ENCODE measurements at places on chromosomes 4 and X.

DNA sequence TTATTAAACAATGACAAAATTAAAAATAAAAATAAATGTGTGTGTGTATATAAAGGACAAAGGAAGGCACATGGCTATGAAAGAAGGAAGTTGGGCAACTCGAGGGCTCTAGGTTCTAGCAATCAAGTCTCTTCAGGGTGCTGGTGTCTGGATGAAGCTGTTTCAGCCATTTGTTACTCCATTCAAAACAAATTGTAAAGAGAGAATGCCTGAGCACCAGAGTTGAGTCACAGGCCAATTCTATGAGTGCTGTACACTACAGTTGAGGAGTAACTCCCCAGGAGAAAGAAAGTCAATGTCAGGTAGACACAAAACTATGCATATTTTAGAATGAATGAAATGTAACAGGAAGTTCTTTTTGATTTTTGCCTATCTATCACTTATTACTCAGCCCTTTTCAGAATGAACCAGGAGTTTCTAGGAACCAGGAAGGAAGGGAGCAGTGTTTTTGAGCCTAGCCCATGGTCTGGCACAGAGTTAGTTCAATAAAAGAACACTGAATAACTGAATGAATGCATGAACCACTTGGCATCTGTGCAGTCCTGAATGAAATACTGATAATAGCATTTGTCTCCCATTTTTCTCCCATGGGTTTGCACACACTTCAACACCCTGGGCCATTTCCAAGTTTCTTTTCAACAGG is 151.7 kb upstream of the CPEB2 start:
- DNase-seq = no peak

- DNase-seq = no peak
Measured at GRCh38 chrX:65671966-65672365, 4.5 kb downstream of the MSN start.

DNA sequence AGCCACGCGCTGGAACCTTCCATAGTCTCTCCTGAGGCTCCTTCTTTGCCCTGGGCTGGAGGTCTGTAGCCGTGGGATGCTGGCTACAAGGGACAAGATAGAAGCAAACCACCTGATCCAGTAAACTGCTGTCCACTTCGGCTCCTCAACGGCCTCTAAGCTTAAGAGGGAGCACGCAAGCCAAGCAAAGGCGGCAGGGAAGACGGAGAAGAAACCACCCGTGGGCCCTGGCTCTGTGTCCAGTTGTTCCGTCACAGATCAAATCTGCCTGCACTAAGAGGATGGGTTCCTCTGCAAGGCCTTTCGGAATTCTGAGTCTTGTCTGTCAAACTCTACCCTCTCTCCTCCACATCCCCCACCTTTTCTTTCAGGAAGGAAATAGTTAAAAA is 401 bp upstream of the EDNRA start:
- no peak for DNase-seq

GRCh38 chrX:151774421-151774820 is 39.9 kb downstream of the CNGA2 start:
- no peak for DNase-seq

DNA sequence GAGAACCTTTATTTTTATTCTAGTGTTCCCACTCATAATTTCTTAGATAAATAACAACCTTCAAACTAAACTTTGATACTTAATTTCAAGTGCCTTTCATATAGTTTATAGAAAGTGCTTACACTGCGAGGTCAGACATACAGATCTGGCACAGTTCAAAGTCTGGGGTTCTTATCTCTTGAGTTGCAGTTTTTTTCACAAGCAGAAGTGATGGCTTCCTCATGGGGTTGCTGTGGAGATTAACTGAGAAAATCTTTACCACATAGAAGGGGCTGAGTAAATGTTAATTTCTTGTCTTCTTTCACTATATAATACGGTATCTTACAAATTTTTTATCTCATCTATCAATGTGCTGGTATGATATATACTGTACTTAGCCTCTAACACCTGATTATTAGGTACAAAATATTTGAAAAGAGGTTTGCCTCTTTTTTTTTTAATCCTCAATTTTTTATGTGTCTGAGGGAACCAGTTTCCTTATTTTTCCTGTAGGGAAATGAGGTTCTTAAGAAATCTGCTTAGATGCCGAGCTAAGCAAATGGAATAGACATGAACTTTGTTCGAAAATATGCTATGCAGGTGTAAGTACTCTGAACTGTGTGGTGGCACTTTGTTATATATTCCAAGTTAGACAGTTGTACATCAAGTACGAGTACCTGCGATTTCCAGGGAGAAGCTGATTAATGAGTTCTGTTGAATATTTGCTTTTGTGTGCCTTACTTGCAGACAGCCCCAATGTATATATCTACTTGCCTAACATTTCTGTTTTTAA is 3.3 kb downstream of the ING2 start:
- no peak for DNase-seq

DNA sequence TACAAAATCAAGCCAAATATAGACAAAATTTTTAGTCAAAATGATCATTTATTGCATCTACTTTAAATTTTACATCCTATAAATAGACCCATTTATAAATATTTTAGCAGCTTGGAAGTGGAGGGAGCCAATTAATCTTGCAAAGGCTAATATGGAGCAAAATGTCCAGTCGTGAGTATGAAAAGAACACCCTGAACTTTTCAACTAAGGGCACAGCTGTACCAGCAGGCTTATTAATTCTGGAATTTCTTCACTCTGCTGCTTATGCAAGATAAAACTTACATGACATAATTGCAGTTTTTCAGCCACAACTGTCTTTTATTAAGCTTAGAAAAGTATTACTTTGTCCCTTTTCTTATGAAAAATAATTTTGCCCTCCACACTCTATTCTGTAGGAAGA is 22.9 kb upstream of the USP53 start:
- no peak for DNase-seq

DNA sequence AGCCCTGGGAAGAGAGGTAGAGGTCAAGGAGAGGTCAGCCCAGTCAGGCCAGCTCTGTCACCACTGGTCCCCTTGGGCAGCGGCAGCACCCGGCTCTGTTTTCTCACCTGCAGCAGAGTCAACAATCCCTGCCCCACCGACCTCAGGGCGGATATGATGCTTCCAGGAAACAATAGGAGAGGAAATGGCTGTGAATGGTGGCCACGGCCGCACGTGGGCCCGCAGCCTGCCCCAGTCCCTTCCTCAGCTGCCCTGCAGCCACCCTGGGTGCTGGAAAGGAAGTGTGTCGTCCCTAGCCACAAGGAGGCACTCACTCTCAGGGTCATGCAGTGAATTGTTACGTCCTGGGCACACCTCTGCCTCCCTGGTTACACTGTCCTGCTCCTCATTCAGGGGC is 92.5 kb upstream of the ENPP6 start:
- DNase-seq = no peak

Data from DMS153 (cell line).